ENCODE measurements at places on chromosomes 3 and 15. TPM values are rescaled to one million over a fixed set of nuclear protein-coding genes. Genes with fewer than 3 reads are reported as not detected.

- no peak overlapping the region for H3K27ac ChIP-seq
- no peaks in the 10 kb centered on the region for H3K36me3 ChIP-seq
- H3K4me1 ChIP-seq = no peaks in the 10 kb centered on the region
- H3K4me3 ChIP-seq = no peak overlapping the region
- DNase-seq = no peak
- peaks cover 2% of the 10 kb centered on the region for H3K27me3 ChIP-seq
These were observed 360.9 kb upstream of the TRIM42 start for GRCh38 chr3:140316868-140317400.

GRCh38 chr3:53944028-53944427 is 52.4 kb upstream of the SELENOK start:
- H3K4me1 ChIP-seq = no peaks in the 10 kb centered on the region
- H3K27me3 ChIP-seq = no peaks in the 10 kb centered on the region
- no peak for DNase-seq
- no peak overlapping the region for H3K27ac ChIP-seq

DNA sequence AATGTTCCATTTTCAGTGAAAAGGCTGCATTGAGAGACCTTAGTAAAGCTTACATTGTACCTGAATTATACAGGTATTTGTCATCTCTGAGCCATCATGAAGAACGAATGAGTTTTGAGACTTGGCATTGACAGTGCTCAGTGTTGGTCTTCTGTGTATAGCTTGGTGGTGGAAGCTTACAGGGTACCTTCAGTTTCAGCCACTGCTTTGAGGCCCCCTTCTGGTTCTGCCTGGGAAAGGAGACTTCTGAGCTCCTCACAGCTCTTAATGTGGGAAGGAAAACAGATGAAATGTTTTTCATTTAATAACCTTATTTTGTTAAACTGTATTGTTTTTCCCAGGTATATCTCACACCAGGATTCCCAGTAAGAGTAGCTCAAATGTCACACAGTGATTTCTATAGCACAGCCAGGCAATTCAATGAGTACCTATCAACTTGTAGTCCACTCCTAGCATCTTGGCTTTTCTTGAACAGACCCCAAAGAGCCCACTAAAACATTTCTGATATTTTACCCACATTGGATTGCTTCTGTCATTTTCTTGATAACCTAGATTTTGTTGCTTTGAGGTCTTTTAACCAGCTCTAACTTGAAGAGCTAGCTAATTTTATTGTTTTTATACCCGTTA is 5.6 kb downstream of the SERPINI1 start:
- H3K4me3 ChIP-seq = no peak overlapping the region
- no peaks in the 10 kb centered on the region for H3K36me3 ChIP-seq
- peak; percentile 1 for DNase-seq
- no peak overlapping the region for H3K27ac ChIP-seq

Gene DRD3
- total RNA-seq = not detected

All from activated T-helper 1 cell treated with anti-CD3 and anti-CD28 coated beads, Interleukin-12 subunit alpha, Interleukin-12 subunit beta, Interleukin-2, Interleukin-4 antibody, amounts not matched to agents 30 ng/mL and 10 ng/mL and 1 ng/mL, durations not matched to agents 14 hours and 24 hours and 36 hours (primary cell).